Hepatocyte (in vitro differentiated cells): ENCODE measurements at places on chromosomes 3 and 15.

DNA sequence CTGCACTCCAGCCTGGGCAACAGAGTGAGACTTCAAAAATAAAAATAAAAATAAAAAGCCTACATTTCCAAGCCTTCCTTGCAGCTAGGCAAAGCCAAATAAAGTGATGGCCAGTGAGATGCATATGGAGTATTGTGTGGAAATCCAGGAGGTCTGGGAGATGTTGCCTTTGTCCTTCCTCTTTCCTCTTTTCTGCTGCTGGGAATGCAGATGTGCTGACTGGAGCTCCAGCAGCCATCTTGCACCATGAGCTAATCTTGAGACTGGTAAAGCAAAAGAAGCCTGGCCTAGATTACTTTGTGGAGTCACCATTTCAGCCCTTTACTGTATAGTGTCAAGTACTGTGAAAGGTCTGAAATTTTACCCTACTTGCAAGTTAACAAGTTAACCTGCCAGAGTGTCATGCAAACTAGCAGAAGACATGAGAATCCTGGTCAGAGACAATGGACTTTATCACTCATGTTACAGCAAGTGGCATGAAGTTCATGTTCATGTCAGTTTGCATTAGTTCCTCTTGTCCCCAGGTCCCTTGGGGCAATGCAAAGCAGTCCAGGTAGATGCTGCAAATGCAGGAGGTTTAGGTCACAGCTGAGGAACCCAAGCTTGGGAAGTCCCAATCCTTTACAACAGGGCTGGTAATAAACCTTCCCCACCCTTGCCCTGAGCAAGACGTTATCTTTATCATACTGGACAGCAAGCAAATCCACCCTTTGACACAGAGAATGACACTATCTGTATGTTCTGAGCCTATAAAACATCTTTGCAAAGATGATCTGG, 103.1 kb downstream of the TLE3 start:
- peak; percentile 32 for DNase-seq

DNA sequence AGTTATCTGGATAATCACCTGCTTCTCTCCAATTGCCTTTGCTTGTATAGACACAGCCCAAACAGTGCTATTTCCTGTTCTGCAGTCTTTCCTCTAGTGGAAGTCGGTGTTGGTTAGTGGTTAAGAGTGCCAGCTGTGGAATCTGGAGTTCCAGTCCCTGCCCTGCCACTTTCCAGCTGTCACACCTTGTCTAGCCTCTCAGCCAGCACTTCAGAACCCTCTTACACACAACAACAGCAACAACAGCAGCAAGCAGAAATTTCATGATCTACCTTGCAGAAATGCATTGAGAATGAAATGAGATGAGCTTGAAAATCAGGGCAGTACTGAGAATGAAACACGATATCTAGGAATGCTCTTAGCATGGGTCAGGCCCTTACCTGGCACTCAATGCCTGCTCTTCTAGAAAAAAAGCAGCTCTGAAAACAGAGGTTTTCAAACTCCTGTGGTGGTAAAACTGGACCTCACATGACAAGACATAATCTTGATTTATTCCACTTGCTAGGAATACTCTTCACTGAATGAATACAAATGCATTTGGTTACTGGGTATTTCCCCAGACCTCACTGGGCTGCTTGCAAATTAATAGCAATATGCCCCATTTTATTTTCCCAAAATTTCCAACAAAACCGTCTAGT, 3.3 kb upstream of the WNT5A start:
- no peak for DNase-seq

DNA sequence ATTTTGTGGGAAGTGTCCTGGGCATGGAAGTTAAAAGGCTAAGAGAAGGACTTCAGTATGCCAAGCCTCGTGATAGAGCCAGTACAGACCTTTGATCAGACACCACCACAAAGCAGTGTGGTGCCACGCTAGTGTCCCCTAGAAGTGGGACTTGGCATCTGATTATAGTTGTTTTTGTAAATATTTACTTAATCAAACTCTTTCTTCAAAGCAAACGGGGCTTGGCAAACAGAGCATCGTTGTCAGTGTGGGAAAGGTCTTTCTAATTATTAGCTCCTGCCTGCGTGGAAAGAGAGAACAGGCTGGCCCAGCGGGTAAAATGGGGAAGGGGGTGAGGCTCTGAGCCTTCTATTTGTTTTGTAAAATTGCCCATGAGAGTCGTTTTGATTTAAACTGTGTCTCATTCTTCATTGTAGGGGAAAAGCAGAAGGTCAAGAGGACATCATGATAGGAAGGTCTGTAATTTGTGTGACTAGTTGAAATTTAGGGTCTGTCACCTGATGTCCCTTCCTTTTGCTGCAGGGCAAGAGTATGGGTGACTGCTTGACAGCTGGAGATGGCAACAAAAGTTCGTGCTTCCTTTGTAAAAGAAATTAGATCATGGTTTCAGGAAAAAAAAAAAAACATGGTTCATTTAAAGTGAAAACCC, 105.0 kb downstream of the IQCH start:
- DNase-seq = no peak

GRCh38 chr15:39270221-39270855, 310.5 kb upstream of the THBS1 start:
- no peak for DNase-seq

GRCh38 chr3:29385046-29385830, 104.4 kb downstream of the RBMS3 start:
- no peak for DNase-seq

GRCh38 chr15:56341201-56341600, 24.0 kb upstream of the TEX9 start:
- no peak for DNase-seq
